ENCODE measurements at places on chromosomes 13 and 19.

DNA sequence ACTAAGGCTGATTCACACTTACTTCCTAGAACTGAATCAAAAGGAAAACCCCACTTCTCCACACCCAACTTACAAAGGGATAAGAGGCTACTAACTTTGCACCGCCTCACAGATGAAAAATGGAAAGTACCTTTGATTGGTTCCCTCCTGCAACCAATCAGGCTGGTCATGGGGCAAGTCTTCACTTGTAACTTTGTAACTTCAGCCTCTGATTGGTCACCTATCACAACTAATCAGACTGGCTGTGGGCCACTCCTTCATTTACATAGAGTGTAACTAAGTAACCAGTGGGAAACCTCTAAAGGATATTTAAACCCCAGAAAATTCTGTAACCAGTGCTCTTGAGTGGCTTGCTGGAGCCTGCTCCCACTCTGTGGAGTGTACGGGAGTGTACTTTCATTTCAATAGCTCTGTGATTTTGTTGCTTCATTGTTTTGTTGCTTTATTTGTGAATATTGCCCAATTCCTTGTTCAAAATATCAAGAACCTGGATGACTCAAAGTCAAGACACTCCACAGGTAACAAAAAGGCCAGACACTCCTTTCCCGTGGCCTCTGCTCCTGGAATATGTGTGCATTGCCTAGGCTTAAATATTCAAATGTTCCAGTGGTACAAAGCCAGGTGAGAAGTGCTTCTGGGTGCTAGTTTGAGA lies 50.5 kb downstream of the RFC3 start:
- no peak for DNase-seq

- DNase-seq: no peak
These were observed 50.2 kb downstream of the FLT3 start for GRCh38 chr13:28049880-28050875.

DNA sequence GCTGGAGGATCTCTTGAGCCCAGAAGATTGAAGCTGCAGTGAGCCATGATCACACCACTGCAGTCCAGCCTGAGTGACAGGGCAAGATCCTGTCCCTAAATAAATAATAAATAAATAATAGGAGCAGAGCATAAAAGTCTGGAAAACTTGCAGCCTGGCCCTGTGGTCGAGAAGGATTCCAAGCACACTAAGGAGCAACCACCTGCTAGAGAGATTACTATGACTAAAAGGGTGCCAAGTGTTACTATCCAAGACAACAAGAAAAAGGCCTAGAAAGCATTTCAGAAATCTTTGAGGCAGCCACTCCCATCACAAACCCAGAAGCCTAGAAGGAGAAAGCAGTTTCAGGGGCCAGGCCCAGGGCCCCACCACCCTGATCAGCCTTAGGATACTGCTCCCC lies 46.1 kb downstream of the LHFPL6 start:
- DNase-seq: no peak

DNA sequence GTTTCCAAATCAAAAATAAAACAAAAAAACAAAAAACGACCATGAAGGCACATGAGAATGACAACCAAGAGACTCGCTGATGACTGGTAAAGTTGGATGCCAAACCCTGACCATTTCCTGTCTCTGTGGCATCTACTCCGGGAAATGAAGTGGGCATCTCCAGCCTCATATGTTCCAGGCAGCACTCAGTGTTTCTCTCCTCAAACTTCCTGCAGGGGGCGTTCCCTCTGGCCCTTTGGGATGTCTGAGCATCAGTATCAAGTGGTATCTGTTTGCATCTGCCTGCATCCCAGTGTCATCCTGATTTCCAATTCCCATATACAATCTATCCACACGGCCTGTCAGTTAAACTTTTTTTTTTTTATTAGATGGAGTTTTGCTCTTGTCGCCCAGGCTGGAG lies 9.8 kb upstream of the SIGLEC12 start:
- no peak for DNase-seq

- no peak for DNase-seq
These were observed 25.1 kb downstream of the BICRA start for GRCh38 chr19:47633996-47634395.

All from spinal cord (tissue), 10 donors.